ENCODE measurements at places on chromosomes 4 and X.

GRCh38 chr4:57063518-57063917 lies 46.7 kb downstream of the IGFBP7 start:
- DNase-seq, result no peak

GRCh38 chrX:23784470-23785331 lies 1.7 kb downstream of the SAT1 start:
- DNase-seq, result no peak

- no peak for DNase-seq
Observed at GRCh38 chr4:2962614-2963174, 512 bp downstream of the NOP14 start.

DNA sequence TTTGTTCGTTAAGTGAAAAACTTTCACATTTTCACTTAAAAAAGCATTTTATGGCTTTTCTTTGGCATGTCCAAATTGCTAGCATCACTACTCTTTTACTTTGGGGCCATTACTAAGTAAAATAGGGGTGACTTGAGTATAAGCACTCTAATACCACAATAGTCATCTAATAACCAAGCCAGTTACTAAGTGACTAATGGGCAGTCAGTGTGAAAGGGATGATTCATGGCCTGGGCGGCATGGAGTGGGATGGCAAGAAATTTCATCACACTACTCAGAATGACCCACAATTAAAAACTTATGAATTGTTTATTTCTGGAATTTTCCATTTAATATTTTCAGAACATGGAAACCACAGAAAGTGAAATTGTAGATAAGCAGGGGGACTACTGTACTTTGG lies 60.9 kb downstream of the BMP15 start:
- no peak for DNase-seq

- no peak for DNase-seq
Observed at GRCh38 chrX:1609311-1609710, 5.5 kb upstream of the ASMT start.

- no peak for DNase-seq
Observed at GRCh38 chr4:15348236-15348635, 79.6 kb upstream of the C1QTNF7 start.

DNA sequence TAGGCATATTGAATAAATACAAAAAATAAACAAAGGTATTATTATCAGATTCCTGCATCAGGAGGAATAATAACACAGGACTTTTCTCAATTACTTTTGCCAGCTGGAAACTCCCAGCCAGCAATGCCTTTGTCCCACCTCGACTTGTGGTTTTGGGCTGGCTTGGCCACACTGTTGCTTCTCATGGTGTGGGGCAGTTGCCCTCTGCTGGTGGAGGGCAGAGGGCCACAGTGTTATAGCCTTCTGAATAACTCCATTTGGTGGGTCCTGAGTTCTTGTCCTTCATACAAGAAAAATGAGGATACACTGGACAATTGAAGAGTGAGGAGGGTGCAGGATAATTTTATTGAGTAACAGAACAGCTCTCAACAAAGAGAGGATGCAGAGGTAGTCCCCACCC lies 1206.0 kb upstream of the ADGRL3 start:
- DNase-seq, result no peak

DNA sequence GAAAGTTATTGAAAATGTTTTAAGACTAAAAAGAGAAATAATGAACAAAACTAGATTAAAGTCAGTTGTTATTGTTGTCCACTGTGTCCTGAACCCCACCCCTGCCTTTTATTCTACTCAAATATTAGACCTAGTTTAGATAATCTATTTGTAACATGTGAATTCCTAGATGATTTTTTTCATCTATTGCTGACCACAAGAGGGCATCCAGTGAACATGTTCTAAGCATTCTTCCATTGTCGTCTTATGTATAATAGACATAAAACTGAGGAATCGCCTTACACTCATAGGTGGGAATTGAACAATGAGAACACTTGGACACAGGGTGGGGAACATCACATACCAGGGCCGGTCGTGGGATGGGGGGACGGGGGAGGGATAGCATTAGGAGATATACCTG lies 36.4 kb upstream of the HPRT1 start:
- no peak for DNase-seq

- DNase-seq, result no peak
Observed at GRCh38 chrX:37876716-37877115, 29.3 kb upstream of the DYNLT3 start.

GRCh38 chr4:36137336-36137735 lies 107.0 kb downstream of the ARAP2 start:
- no peak for DNase-seq

- peak; percentile 21 for DNase-seq
Observed at GRCh38 chr4:129968778-129969177, 872.8 kb downstream of the C4orf33 start.

DNA sequence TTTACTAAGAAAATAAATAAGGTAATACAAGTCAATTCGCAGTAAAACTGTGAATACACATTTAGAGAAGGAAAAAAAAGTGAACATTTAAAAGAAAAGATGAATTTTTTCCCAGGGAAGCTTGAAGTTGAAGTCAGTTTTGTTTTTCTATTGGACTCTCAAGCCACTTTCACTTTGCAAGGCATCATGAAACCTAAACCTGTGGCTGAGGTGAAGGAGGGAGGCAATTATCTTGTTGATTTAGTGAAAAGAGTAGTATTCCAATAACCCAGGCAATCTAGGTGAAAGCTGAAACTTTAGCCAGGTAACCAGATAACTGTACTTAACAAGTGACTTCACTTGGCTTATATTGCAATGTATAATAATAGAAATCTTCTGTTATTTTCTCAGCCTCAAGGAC lies 138.6 kb downstream of the HDX start:
- no peak for DNase-seq

- DNase-seq, result no peak
Observed at GRCh38 chrX:2513121-2513664, 12.4 kb upstream of the DHRSX start.

DNA sequence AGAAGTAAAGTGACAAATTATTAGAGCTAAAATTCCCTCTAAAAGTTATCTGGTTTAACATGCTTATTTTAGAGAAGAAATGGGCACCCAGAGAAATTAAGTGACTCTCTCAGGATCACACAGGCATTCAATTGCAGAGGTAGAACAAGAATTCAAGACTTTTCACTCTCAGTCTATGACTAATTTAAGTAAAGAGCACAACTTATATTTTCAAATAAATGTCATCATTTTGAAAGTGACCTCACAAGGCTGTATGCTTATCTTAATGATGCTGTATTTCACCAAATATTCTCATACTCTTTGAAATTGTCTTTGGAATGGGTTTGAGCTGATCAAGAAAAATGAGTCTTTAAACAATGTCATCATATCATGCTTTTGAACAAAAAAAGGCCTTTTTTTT lies 15.3 kb downstream of the GPR174 start:
- no peak for DNase-seq

DNA sequence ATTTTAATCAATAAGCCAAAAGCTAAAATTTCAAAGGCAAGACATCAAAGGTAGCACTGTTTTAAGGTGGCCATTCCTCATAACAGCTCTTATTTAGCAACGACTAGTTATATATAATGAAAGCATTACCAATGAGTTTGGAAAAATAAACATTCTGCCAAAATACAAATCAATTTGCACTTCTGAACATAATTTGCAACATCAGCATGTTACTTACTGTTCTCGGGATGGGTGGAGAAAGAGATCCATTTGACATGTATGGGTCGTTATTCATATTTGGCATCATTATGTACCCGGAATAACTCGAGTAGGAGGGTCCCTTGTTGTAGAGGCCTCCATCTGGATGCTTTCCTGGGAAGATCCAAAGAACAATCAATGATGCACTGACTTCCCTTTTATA lies 5.4 kb downstream of the LEF1 start:
- no peak for DNase-seq

GRCh38 chrX:65706041-65706828 lies 38.8 kb downstream of the MSN start:
- DNase-seq, result no peak

GRCh38 chr4:59222221-59222620 lies 1977.9 kb upstream of the ADGRL3 start:
- DNase-seq, result no peak

DNA sequence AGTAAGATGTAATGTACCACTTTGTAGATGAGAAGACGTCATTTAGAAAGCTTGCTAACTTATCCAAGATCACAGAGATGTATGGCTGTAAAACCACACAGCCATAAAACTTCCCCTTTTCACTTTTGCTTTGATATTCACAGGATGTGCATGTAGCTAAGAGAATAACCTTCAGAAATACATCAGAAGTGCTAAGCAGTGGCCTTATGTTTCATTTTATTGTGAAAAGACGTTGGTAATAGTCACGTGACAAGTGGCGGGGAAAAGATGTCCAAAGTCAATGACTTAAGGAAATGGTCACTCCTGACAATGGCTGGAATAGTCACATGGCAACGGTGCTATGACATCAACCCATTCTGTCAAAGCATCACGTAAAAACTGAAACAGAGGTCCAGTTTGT lies 12.9 kb upstream of the WDR17 start:
- no peak for DNase-seq

- DNase-seq, result no peak
Observed at GRCh38 chr4:16116019-16116418, 32.2 kb upstream of the PROM1 start.

DNA sequence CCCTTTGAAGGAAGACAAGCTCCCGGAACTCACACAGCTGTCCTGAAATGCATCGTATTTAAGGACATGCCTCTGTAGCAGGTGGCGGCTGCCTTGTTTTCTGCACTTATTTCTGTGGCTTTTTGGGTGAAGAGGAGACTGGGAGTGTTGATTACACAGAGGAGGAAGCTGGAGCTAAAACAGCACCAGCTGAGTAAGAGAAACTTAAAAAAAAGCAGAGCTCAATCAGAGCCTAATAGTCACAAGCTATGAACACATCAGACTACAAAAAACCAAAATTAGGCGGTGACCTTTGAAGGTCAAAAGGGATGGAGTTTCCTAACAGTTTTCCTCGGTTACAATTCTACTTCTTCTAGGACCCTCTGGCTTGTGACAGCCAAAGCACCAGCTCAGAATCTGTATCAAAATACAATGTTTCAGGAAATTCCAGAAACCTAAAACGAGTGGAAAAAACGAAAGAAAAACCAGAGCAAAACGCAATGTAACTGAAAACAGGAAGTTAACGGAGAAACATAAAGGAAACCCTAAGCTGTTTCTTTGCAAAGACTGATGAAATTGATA lies 13.5 kb downstream of the PRKX start:
- DNase-seq, result peak; percentile 70

DNA sequence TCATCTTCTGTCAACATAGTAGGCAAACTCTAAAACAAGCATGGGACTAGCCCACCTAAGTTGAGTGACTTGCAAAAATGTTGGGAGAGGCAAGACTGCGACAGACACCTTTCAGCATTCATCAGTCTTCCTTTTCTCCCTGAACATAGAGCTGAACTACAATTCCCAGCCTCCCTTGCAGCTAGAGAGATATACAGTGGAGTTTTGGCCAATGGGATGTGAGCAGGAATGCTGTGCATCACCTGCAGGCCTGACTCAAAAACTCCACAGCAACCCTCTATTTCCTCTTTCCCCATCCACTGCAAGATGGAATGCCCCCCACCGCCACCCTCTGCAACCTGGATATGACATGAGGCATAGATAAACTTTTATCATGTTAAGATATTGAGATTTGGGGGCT lies 66.5 kb downstream of the PDHA1 start:
- DNase-seq, result no peak

GRCh38 chrX:68462197-68462596 lies 28.9 kb upstream of the OPHN1 start:
- no peak for DNase-seq

GRCh38 chrX:107718156-107718621 lies 57.4 kb downstream of the TSC22D3 start:
- peak; percentile 71 for DNase-seq

- no peak for DNase-seq
Observed at GRCh38 chrX:55796496-55796895, 78.9 kb downstream of the RRAGB start.

GRCh38 chrX:109155161-109155560 lies 326.7 kb downstream of the GUCY2F start:
- DNase-seq, result no peak

DNA sequence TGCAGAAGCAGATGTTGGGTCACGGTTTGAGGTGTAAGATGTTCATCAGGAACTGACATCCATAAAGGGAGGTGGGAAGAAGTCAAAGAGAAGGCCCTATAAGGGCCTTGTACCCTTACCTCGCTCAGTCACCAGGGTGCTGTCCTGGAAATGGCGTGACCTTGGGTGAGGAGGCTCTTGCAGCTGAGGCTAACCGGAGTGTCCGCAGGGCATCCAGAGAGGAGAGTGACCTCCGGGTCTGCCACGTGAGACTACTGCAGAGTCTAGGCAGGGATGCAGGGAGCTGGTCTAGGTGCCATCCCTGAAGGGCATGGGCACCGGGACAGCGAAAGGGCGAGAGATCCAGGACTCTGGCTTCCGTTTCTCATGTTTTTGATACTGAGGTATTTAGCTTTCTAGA lies 28.7 kb upstream of the IRAK1 start:
- DNase-seq, result no peak

- no peak for DNase-seq
Observed at GRCh38 chrX:143873343-143873742, 10.5 kb upstream of the UBE2NL start.

GRCh38 chr4:69731847-69732246 lies 28.6 kb downstream of the SULT1B1 start:
- no peak for DNase-seq

GRCh38 chr4:39020130-39020529 lies 12.1 kb downstream of the TMEM156 start:
- no peak for DNase-seq

DNA sequence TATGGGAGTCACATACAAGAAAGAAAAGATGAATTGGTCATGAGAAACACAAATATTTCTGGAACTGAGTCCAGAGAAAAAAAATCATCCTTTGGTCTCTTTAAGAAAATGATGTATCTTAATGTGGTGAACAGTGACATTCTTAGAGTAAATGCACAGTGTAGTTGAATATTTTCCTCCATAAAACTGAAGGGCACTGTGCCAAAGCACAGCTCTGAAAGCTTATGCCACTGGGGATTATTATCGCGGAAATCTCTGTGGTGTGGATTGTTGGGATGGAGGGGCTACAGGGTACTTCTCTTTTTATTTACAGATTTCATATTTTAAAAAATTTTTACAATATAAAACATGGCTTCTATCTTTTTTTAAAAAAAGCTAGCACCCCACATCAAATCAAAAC lies 908.1 kb downstream of the CCSER1 start:
- no peak for DNase-seq

GRCh38 chrX:26922278-26922677 lies 540.9 kb downstream of the PPP4R3C start:
- DNase-seq, result no peak

DNA sequence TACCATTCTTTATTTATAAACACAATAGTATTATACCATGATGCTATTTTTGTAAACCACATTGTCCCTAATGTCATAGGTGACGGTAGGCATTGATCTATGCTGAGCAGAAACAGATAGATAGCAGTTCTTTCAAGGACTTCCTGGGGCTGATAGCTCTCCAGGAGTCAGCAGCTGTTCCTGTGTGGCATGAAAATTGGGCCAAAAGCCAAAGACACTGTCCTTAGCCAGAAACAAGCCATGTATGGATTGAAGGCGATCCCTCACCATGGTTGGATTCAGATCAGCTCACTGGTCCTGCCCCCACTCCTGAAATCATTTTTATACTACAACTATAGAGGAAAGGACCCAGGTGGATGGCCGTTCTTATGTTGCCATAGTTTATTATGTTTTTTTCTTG lies 53.6 kb downstream of the DDX60 start:
- DNase-seq, result no peak
